MCF 10A (cell line): ENCODE measurements at places on chromosomes 2 and 18. TPM values are rescaled to one million over a fixed set of nuclear protein-coding genes. Genes with fewer than 3 reads are reported as not detected.

DNA sequence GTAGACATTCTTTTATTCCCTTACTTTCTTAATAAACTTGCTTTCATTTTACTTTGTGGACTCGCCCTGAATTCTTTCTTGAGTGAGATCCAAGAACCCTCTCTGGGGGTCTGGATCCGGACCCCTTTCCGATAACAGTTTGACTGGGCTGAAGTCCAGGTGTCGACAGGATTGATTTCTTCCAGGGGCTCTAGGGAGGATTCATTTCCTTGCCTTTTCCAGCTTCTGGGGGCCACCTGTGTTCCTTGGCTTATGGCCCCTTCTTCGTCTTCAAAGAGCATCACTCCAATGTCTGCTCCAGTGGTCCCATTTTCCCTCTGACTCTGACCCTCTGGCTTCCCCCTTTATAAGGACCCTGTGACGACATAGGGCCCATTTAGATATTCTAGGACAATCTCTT is 67.5 kb downstream of the COPS8 start:
- no peaks in the 10 kb centered on the region for H3K27me3 ChIP-seq
- H3K4me1 ChIP-seq = peaks cover 12% of the 10 kb centered on the region
- H3K4me3 ChIP-seq = no peak overlapping the region

DNA sequence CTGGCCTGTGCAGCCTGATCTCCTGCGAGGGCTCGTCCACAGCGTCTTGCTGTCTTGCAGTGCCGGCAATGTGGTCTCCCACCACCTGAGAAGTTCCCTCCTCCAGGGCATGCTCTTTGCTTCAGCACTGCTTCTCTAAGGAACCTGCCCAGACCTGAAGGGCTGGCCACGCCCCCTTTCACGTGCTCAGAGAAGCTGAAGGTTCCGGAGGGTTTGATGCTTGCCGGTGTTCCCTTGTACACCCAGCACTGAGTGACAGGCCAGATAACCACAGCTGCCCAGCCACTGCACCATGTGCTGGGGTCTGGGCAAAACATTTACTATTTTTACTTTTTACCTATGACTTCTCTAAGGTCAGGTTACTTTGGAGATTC is 1.7 kb upstream of the POLR2D start:
- H3K36me3 ChIP-seq = peaks cover 40% of the 10 kb centered on the region
- DNase-seq = peak; percentile 83
- H3K4me1 ChIP-seq = peaks cover 9% of the 10 kb centered on the region
- no peaks in the 10 kb centered on the region for H3K27me3 ChIP-seq

DNA sequence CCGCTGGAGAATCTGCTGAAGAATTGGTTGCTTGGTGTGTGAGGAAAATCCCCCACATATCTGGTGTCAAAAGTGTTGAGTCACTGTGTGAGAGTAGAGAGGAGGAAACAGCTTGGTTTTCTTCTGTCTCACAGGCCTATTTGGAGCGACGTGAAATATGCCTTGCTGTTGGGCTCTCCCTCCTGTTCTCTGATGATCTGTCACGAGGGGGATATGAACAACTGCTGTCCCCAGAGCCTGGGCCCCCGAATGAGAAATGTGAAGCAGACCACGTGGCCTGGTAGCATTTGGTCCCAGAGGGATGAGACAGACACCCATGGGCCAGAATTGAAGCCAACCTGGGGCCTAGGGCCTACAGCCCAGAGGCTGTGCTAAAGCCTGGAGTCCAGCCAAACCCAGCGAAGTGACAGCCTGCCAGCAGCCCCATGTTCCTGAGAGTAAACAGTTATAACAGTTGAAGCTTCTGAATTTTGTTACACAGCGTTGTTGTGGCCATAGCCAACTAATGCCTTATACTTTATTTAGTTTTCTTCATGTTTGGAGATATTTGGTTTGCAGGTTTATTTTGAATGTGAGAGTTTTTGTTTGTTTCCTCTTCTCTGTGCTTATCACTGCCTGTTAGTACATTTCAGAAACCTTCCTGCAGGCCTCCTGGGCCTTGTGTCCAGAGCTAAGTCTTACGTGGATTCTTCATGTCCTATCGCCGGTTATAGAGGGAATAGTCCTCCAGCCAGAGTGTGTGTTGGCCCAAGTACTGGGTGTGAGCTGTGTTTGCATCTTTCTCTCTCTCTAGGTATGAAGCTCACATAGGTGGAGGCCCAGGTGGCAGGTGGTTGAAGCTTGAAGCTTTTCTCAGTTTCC is 18.7 kb upstream of the COLEC12 start:
- no peak overlapping the region for H3K4me3 ChIP-seq
- H3K27me3 ChIP-seq = no peaks in the 10 kb centered on the region
- DNase-seq = no peak
- no peaks in the 10 kb centered on the region for H3K4me1 ChIP-seq

GRCh38 chr18:70372450-70373041 is 83.7 kb downstream of the SOCS6 start:
- no peaks in the 10 kb centered on the region for H3K36me3 ChIP-seq
- H3K27ac ChIP-seq = peak overlapping the region; percentile 46
- peak; percentile 18 for DNase-seq
- H3K4me1 ChIP-seq = peaks cover 40% of the 10 kb centered on the region

GRCh38 chr2:203534621-203535077 is 452 bp downstream of the RAPH1 start:
- H3K27ac ChIP-seq = peak overlapping the region; percentile 74
- DNase-seq = peak; percentile 29
- H3K36me3 ChIP-seq = no peaks in the 10 kb centered on the region
- H3K4me1 ChIP-seq = peaks cover 20% of the 10 kb centered on the region

DNA sequence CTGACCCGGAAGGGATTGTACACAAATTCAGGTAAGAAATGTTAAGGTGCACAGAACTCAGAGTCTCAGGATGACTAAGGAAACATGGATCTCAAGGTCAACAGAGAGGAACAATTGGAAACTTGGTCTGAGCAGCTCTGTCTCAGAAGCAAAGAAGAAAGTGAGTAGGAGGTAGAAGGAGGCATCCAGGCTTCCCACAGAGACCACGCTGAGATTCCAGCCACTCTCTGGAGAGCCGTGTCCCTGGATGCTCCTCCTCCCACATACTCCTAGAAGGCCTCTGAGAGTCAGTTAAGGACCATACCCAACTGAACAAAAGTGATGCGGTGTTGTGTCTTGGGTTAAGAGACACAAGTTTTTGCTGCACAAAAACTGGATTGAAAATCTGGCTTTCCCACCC is 8.6 kb upstream of the PLB1 start:
- no peak overlapping the region for H3K27ac ChIP-seq
- H3K4me3 ChIP-seq = no peak overlapping the region
- no peaks in the 10 kb centered on the region for H3K36me3 ChIP-seq
- no peak for DNase-seq
- H3K27me3 ChIP-seq = no peaks in the 10 kb centered on the region

DNA sequence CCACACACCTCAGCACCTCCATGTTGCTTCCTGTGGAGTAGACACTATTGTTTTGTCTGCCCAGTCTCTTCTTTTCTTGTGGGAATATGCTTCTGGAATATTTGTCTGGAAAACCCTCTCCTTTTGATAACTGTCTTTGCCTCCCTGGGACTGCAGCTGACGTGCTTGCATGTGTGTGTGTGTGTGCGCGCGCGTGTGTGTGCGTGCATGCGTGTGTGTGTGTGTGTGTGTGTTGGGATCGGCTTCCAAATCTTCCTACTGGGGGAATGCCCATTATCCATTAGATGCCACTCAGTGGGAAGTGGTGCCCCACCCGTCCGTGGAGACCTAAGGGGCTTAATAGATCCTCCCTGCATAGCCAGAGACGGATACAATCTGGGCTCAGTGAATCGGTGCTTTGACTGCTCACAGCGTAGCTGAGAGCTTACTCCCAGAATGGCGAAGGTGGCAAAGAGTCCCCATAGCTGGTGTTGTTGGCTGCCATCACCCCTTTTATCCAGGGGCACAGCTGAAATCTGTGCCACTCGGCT is 86.9 kb downstream of the RRM2 start:
- no peak for DNase-seq
- peaks cover 11% of the 10 kb centered on the region for H3K27me3 ChIP-seq
- H3K27ac ChIP-seq = no peak overlapping the region
- no peaks in the 10 kb centered on the region for H3K4me1 ChIP-seq
- no peak overlapping the region for H3K4me3 ChIP-seq
- peaks cover 5% of the 10 kb centered on the region for H3K36me3 ChIP-seq

DNA sequence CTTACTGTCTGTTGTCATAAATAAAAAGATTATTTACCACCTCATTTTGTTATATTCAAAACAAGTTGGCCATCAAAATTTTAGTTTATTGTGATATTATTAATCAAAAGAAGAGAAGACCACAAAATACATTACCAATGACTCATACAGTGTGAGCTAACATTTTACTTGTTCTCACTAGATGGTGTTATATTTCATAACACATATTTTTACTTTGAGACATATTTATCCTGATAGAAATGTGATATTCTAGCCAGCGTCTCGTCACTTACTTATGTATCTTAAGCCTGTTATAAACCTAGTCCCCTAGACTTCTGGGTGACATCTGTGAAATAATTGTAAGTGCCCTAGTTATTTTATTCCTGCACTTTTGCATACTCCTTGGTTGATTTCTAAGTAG is 263.2 kb downstream of the CDH7 start:
- no peaks in the 10 kb centered on the region for H3K4me1 ChIP-seq
- H3K27ac ChIP-seq = no peak overlapping the region
- DNase-seq = peak; percentile 49

DNA sequence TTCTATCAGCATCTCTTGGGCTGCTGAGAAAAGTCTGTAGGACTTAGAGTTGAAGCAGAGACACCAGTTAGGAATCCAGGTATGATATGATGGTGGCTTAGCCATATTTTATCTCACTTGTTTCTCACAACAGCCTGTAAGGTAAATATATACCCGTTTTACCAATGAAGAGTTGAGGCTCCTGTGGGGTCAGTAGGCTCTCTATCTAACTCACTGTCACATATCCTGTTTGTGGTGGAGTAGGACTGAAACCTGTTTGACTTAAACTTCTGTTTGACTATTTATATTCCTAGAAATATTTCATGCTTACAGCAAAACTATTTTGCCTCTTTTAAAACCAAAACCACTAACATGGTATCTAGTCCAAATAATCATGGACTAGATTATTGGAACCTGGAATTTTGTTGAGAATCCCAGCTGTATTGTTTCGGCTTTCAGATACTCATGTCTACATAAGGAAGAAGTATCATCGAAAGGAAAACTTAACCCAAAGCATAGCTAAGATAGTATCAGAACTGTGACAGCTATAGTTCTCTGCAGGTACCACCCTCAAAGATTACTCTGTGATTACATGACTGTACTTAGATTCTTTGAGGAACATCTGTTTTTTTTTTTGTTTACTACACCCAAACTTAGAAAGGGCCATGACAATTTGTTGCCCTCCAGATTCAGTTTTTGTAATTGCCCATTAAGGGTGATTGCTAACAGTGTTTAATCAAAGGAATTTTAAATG is 216.1 kb upstream of the THUMPD2 start:
- H3K4me1 ChIP-seq = peaks cover 38% of the 10 kb centered on the region
- no peaks in the 10 kb centered on the region for H3K36me3 ChIP-seq
- H3K27ac ChIP-seq = peak overlapping the region; percentile 89
- DNase-seq = no peak
- no peak overlapping the region for H3K4me3 ChIP-seq

GRCh38 chr2:11144077-11144737 is 11.1 kb upstream of the SLC66A3 start:
- H3K27me3 ChIP-seq = peaks cover 55% of the 10 kb centered on the region
- H3K36me3 ChIP-seq = no peaks in the 10 kb centered on the region
- no peak overlapping the region for H3K4me3 ChIP-seq
- DNase-seq = no peak
- H3K27ac ChIP-seq = no peak overlapping the region

DNA sequence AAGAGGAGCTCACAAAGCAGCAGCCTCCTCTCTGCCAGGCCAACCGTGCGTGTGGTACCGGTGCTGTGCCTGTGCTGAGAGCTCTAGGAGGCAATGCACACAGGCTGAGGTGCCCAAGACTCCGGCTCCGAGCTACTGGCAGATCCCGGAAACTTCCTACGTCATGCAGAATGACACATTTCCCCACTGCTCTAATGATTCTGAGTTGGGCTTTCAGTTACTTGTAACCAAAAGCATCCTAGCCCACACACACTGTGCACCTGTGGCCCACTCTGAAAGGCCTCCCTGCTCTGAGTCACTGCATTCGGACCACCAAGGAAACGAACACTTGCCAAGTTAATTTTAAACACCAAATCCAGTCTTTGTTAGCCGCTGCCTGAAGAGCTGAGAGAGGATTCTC is 9.3 kb upstream of the RNU4ATAC start:
- H3K27me3 ChIP-seq = no peaks in the 10 kb centered on the region
- H3K4me1 ChIP-seq = peaks cover 21% of the 10 kb centered on the region
- DNase-seq = no peak
- H3K36me3 ChIP-seq = peaks cover 67% of the 10 kb centered on the region
- H3K27ac ChIP-seq = no peak overlapping the region

- H3K4me1 ChIP-seq = peaks cover 5% of the 10 kb centered on the region
- H3K4me3 ChIP-seq = no peak overlapping the region
- H3K36me3 ChIP-seq = peaks cover 6% of the 10 kb centered on the region
- no peak overlapping the region for H3K27ac ChIP-seq
- DNase-seq = no peak
- no peaks in the 10 kb centered on the region for H3K27me3 ChIP-seq
Measured at GRCh38 chr2:240392084-240392947, 43.1 kb upstream of the GPC1 start.

GRCh38 chr18:25141886-25142285 is 210.1 kb downstream of the ZNF521 start:
- H3K36me3 ChIP-seq = no peaks in the 10 kb centered on the region
- H3K27me3 ChIP-seq = no peaks in the 10 kb centered on the region
- no peak overlapping the region for H3K4me3 ChIP-seq
- DNase-seq = no peak
- no peaks in the 10 kb centered on the region for H3K4me1 ChIP-seq

- H3K27me3 ChIP-seq = no peaks in the 10 kb centered on the region
- no peaks in the 10 kb centered on the region for H3K36me3 ChIP-seq
- DNase-seq = peak; percentile 66
Measured at GRCh38 chr2:51734115-51734514, 702.2 kb upstream of the NRXN1 start.

- H3K4me1 ChIP-seq = peaks cover 39% of the 10 kb centered on the region
- no peaks in the 10 kb centered on the region for H3K27me3 ChIP-seq
- no peak for DNase-seq
- H3K4me3 ChIP-seq = no peak overlapping the region
- H3K27ac ChIP-seq = peak overlapping the region; percentile 89
Measured at GRCh38 chr2:43133708-43134570, 92.5 kb downstream of the ZFP36L2 start.

- peaks cover 5% of the 10 kb centered on the region for H3K4me1 ChIP-seq
- DNase-seq = peak; percentile 24
- no peak overlapping the region for H3K27ac ChIP-seq
- peaks cover 31% of the 10 kb centered on the region for H3K36me3 ChIP-seq
Measured at GRCh38 chr2:25808006-25808383, 70.3 kb downstream of the ASXL2 start.

- DNase-seq = no peak
- no peaks in the 10 kb centered on the region for H3K27me3 ChIP-seq
- no peak overlapping the region for H3K4me3 ChIP-seq
Measured at GRCh38 chr18:36392164-36392978, 94.9 kb downstream of the FHOD3 start.

The CCL20 gene
- 18.0 and 34.4 TPM in 2 replicates for total RNA-seq

The GALNT5 gene
- total RNA-seq = not detected in 2 replicates

The HOXD13 gene
- total RNA-seq = not detected in 2 replicates

The NAPG gene
- total RNA-seq = 31.8 and 32.2 TPM in 2 replicates

The MDH1B gene
- 0.66 and 0.77 TPM in 2 replicates for total RNA-seq
